ENCODE measurements at places on chromosomes 2 and 18.
A peak's percentile ranks its signal among the peaks of the same experiment; 100 is the strongest.

DNA sequence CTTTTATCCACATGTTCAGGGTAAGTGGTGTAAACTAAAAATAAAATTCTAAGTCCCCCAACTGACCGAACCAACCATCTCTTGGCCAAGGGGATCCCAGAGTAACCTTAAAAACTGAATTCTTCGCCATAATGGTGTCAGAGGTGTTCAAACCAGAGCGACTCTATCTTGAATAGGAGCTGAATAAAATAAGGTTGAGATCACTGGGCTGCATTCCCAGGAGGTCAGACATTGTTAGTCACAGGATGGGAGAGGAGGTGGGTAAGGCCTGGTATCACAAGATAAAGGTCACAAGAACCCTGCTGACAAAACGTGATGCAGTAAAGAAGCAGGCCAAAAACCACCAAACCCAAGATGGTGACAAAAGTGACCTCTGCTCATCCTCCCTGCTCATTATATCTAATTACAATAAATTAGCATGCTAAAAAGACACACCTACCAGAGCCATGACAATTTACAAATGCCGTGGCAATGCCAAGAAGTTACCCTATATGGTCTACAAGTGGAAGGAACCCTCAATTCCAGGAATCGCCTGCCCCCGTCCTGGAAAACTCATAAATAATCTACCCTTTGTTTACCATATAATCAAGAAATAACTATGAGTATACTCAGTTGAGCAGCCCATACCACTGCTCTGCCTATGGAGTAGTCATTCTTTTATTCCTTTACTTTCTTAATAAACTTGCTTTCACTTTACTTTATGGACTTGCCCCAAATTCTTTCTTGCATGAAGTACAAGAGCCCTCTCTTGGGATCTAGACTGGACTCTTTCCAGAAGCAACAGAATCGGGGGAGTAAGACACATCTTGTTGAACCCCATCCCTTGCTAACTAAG is 302.4 kb downstream of the STK39 start:
- no peak for DNase-seq

GRCh38 chr2:143468341-143468888 is 339.2 kb downstream of the ARHGAP15 start:
- DNase-seq: no peak

GRCh38 chr2:226405465-226405864 is 394.2 kb downstream of the IRS1 start:
- no peak for DNase-seq

GRCh38 chr2:136306836-136307235 is 188.9 kb upstream of the CXCR4 start:
- peak; percentile 15 for DNase-seq

- no peak for DNase-seq
These were observed 138.9 kb upstream of the APCDD1 start for GRCh38 chr18:10315522-10315921.

DNA sequence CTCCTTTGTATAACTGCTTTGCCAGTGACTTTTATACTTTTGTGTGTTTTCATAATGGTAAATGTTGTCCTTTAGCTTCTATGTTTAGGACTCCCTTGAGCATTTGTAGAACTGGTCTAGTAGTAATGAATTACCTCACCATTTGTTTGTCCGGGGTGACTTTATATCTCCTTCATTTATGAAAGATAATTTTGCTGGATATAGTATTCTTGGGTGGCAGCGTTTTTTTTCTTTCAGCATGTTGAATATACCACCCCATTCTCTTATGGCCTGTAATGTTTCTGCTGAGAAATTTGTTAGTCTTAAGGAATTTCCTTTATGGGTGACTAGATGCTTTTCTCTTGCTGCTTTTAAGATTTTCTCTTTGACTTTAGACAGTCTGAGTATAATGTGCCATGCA is 56.0 kb downstream of the GPC1 start:
- no peak for DNase-seq

DNA sequence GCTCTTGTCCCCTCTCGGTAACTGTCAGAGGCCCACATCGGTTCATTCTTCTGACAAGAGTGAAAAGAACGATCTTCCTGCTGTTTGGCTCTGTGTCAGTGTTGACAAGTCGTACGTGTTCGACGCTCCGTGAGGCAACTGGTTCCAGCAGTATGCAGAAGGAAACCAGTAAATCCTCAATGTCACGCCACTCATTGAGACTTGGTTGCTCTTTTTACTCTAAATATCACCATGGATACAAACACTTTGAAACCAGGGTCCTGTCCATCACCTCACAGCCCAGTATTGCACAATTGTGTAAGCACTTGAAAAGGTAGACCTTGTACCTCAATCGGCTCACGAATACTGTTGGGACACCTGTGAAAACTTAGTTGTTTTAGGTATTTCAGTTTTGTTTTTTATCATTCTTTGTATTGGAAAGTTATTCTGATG is 136.4 kb downstream of the ZNF407 start:
- DNase-seq: no peak

DNA sequence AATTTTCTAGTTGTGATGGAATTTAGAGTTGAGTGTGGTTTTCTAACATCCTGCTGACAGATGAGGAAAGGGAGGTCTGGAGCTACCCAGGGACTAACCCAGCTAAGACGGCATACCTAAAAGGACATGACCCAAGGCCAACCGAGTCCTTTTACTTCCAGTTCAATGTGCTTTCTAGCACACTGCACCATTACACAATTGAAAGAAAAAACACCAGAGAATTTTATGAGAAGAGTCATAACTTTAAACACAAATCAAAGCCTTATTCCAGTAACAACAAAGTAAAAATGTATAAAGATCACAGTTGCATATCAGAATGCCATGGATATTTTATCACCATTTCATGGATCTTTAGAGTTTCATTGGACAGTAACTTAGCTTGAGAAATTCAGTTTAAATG is 480.3 kb downstream of the MEIS1 start:
- DNase-seq: no peak

DNA sequence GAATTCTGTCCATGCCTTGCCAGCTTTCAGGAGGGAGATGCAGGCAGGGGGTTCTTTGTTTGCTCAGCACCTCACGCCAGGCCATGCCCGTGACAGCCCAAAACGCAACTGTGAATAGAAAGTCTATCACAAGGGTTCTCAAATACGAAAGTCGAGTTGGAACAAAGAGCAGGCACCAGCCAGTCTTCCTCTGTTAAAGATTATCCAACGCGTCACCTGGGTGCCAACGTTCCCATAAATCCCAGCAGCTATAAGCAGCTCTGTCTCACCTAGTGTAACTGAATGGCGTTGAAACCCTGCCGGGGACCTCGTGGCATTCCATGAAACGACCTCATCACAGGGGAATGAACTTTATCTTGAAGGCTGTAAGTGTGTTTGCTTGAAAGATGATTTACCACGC is 84.8 kb upstream of the GATA6 start:
- DNase-seq: no peak

GRCh38 chr18:56812674-56813073 is 161.5 kb downstream of the WDR7 start:
- DNase-seq: no peak

Measured in NCI-H2171 treated with DMSO at 0.1 percent for 48 hours (cell line).